ENCODE measurements at places on chromosomes 1 and 21.

DNA sequence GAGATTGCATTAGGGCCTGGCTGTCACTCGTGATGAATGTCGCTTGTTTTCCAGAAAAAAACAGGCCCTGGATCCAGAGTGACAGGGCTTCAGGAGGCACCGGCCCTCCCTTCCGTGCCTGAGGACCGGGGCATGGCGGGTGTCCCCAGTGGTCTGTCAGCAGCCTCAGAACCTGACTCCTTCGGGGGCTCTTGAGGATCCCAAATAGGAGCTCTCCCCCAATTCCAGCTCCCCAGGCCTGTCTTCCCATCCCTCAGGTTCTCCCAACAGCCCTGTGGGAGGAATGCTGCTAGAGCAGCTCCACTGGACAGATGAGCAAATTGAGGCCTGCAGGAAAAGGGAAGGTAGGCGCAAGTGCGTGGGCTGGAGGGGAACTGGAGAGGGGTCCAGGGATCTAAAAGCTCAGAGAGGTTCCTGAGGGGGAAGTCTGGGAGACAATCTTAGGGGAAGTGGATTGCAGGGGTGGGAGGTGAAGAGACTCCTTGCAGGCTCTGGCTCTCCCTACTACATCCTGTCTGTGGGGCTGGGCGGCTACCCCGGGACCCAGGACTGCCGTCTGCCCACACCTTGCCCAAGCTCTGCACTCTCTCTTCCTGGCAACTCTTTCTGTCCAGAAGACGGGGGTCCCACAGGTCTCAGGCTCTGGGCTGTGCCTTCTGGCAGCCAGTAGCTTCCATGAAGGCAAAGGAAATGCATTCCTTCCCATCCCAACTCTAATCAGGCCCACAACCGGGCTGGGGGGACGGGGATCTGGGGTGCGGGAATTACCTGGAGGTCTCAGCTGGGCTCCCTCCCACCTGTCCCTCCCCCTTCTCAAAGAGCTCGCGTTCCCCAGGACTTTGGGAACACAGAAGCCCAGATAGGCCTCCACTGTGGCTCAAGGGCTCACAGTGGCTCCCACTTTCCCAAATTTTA lies 105.7 kb upstream of the CASZ1 start:
- no peak for DNase-seq

DNA sequence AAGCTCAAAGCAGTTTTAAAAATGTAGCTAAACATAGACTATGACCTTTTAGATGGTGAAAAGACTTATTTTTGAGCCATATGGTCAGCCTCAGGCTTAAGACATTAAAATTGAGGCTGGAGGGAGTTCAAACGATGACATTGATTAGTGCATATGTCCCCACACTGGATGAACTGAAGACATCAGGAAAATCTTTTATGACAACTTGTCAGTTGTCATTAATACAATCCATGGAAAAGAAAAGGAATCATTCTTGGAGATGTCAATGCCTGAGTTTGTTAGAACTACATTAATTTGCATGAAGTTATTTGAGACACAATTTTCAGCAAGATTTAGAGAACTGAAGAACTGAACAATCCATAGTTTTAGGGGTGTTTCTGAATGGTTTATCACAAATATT lies 349.9 kb downstream of the COL11A1 start:
- DNase-seq, result no peak

DNA sequence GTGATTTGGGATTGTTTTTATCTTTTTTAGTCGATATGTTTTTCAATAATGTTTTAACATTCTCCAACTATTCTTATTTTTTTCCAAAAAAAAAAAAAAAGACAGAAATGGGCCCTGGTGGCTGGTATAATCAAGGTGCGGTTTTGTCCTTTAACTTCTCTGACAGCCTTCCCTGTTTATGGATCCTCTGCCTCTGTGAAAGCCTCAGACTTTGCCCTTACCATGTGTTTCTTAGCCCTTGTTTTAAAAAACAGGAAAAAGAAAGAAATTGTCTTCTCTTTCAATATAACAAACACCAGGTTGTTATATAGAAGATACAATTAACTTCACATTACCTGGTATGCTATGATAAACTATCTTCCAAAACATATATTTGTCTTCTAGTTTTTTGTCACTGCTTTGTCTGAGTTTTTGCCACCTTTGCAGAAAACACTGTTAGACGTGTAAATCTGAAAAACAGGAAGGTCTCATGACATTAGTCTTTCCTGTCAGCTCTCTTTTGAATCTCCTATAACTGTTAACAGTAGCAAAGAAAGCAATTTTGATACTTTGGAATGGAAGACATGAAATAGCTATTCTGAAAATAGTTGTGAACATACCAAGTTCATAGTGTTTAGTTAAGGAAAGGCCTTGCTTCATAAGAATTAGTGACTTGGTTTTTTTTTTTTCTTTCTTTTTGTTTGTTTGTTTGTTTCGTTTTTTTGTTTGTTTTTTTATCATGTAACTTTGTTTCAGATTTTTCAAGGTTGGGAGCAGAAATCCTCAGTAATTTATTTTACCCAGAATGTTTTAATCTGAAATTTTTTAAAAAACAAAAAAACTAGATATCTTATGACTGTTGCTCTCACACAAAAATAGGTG lies 31.7 kb upstream of the CACYBP start:
- DNase-seq, result no peak

- DNase-seq, result no peak
Measured at GRCh38 chr1:200337410-200337809, 72.4 kb downstream of the ZNF281 start.

GRCh38 chr1:37483785-37484184 lies 9.4 kb downstream of the ZC3H12A start:
- no peak for DNase-seq

DNA sequence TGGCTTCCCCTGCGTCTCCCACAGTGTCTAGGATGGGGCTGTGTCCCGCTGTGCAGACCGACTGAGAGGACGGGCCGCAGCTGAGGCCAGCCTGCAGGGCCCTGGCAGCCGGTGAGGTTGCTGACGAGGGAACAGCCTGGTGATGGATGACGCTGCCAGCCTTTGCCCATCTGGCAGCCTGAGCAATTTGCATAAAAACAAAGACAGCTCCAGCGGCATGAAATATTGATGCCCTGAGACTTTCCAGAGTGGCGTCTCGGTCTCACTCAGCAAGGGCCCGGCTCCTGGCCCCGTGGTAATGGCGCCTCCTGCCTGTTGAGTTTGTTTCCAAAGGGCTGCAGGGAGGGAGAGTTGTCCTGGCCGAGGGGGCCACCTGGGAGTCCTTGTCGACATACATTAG lies 19.1 kb upstream of the KCNA10 start:
- DNase-seq, result no peak
